Stomach (tissue), 19 donors: ENCODE measurements at places on chromosomes 7 and 10. TPM values are rescaled to one million over a fixed set of nuclear protein-coding genes. Genes with fewer than 3 reads are reported as not detected.

FEZF1 gene
- not detected for polyA plus RNA-seq

- DNase-seq = peak; percentile 95
Observed at GRCh38 chr7:39709768-39710311, 86.5 kb downstream of the RALA start.

GRCh38 chr7:112361154-112361553, 89.1 kb upstream of the IFRD1 start:
- DNase-seq = no peak

GRCh38 chr10:86287110-86287793, 79.3 kb downstream of the GRID1 start:
- peak; percentile 16 for DNase-seq

GRCh38 chr7:141533149-141533949, 17.9 kb upstream of the AGK start:
- DNase-seq = peak; percentile 95

MOGAT3 gene
- not detected for polyA plus RNA-seq

DNA sequence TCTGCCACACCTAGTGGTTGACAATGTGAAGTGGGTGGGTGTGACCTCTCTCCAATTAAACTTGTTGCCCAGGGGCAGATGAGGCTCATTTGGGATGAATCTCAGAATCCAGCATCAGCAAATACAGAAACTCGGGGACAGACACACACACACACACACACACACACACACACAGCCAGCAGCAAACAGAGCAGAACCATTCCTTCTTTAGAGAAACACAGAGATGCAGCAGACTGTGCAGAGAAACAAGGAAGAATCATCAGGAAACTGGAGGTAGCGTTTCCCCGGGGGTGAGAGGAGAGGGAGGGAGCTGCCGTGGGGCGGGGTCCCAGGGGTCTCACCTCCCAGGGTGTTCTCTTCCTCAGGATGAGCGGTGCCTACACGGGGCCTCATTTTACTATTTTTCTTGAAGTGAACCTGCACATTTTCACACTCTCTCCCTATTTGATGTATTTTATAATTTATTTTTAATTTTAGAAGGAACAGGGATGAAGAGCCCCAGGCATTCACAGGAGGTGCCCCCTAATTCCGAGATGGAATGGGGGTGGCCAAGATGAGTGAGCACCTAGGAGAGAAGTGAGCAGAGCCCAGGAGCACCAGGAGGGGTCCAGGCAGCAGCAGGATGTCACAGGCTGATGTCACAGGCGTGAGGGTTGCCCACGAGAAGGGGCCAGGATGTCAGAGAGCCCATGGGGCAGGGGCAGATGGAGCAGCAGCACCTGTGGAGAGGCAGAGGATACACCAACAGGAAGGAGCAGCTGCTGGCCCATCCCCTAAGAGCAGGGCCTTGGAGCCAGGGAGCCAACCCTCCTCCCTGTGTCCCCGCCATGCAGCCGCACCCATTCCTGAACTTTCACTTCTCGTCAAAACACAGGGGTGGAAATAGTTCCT, 85.3 kb upstream of the PPP2R2D start:
- no peak for DNase-seq

GRCh38 chr10:132539431-132539839, 1.8 kb downstream of the INPP5A start:
- peak; percentile 62 for DNase-seq

TMEM140 gene
- polyA plus RNA-seq = 3.0 TPM

DNA sequence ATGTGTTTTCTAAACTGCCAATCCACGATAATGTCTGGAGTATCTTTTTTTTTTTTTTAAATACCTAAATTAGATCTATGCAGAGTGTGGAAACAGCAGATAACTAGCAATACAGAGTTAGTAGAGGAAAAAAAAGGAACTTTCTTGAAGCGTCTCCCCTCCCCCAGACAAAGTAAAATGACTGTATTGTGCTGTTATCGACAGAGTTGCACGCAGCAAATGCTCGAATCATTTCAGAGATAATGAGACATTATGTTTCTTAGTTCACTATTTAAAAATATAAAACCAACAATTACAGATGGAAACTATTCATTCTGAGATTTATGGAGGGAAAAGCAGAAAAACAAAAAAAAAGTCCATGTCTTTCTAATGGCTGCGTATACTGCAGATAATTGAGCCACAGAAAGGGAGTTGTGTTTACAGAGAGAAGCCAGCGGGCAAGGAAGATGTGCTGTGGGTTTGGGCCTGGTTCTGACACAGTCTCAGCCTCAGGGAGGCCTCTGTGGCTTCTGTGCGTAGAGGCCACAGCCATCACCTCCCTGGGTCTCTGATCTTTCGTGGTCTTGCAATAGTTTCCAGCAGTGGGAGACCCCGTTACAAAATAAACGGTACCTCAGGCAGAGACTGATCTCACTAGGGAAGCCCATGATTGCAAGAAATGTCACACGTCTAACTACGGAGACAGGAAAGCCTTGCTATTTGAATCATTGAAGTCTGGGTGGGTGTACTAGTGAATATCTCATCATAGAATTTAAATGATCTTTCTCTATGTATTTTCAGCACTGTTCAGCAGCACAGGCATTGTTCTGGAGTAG, 19.1 kb upstream of the KLF6 start:
- DNase-seq = no peak

CTAGE4 gene
- polyA plus RNA-seq = 1.8 TPM

- DNase-seq = no peak
Observed at GRCh38 chr7:114450431-114450830, 35.8 kb downstream of the FOXP2 start.

GRCh38 chr10:102407425-102408130, 11.0 kb downstream of the PSD start:
- no peak for DNase-seq

DNA sequence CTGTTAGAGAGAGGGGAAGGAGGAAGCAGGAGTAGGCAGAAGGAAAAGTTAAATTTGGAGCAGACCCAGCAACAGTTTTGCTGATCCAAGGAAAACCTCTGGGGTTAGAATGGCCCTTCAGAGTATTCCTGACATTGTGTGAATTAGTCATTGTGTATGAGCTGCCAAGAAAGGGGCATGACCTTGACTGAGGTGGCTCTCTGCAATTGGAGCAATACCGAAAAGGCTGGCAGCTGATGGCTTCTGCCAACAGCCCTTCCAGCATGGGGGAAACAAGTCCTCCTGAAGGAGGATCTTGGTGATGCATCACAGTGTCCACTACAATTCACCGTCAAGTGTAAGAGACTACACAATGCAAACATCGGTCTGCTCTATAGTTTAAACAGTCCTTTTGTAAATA, 20.6 kb upstream of the WASL start:
- peak; percentile 62 for DNase-seq

GRCh38 chr10:88802523-88803285, at the start of gene LIPM:
Gene LIPM (plus strand): TSS chr10:88802730. CDS start chr10:88802897, 167 bp downstream.
- DNase-seq = no peak

H2BK1 gene
- not detected for polyA plus RNA-seq

GRCh38 chr7:90773269-90773668, 177.1 kb downstream of the CDK14 start:
- no peak for DNase-seq

GRCh38 chr7:159068488-159068811, 76.2 kb downstream of the VIPR2 start:
- DNase-seq = no peak

TAS2R5 gene
- 0.92 TPM for polyA plus RNA-seq

DNA sequence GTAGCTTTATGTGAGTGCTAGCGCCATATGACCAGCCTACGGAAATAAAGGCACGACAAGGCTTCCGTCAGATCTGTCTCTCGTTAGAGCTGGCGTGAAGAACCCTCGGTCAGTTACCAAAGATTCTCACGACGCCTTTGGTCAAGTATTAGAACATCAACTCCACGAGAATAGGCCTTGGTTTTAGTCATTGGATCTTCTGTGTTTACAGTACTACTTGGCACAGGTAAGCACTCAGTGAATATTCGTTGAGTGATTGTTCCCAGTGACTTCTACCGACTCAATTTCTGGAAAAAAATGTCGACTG, 316 bp downstream of the RBM48 start:
- DNase-seq = no peak

DGKI gene
- polyA plus RNA-seq = not detected

GRCh38 chr10:68496072-68496471, 24.3 kb upstream of the DNA2 start:
- DNase-seq = no peak

DNA sequence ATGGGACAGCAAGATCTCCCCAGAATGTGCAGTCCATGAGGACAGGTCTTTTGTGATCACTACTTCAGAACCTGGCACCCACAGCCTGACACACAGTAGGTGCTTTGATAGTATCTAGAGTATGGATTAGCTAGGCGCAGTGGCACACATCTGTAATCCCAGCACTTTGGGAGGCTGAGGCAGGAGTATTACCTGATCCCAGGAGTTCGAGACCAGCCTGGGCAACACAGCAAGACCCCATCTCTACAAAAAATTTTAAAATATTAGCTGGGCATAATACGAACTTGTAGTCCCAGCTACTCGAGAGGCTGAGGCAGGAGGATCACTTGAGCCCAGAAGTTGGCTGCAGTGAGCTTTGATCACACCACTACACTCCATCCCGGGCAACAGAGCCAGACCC, 22.3 kb upstream of the ARPC1B start:
- DNase-seq = no peak

DNA sequence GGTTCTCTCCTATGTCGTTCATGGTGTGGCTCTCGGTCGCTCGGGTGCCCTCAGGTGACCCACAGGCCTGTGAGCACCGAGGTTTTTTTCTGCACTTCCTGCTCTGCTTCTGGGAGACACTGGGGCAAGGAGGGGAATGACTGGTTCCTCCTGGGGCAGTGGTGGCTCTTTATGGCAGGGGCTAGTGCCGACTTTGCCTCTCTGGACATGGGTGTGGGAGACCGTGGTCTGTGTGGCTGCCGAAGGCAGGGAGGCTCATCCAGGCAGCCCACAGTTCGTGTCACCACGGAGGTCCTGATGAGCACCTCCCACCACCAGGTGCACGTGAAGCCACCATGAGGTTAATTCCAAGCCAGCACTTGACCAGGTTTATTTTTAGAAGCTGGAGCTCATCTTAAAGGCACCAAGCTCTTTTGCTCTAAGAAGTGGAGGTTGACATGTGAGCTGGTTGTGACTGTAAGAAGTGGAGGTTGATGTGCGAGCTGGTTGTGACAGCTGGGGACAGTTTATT, 24.7 kb upstream of the DPYSL4 start:
- no peak for DNase-seq

MEIG1 gene
- polyA plus RNA-seq = not detected

GCK gene
- 1.4 TPM for polyA plus RNA-seq

GRCh38 chr7:88396295-88396947, 89.7 kb upstream of the STEAP4 start:
- no peak for DNase-seq

GRCh38 chr7:55575733-55576132, 3.4 kb upstream of the VOPP1 start:
- no peak for DNase-seq

- DNase-seq = no peak
Observed at GRCh38 chr10:120819366-120819765, 31.8 kb upstream of the WDR11 start.

DNA sequence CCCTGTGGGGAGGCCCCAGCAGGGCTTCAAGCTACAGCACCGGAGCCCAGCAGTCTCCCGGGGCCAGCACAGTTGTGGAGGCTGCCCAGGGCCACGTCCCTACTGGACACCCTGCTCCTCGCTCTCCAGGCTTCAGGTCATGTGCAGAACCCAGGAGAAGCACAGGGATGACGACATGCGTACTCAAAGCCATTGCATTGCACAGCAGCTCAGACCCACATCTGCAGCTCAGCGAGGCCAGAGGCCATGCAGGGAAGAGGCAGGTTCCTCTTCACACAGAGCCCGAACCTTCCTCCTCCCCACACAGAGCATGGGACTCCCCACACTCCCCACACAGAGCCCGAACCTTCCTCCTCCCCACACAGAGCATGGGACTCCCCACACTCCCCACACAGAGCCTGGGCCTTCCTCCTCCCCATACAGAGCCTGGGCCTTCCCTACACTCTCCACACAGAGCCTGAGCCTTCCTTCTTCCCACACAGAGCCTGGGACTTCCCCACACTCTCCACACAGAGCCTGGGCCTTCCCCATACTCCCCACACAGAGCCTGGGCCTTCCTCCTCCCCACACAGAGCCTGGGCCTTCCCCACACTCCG, 12.3 kb downstream of the CFAP46 start:
- DNase-seq = no peak

- DNase-seq = no peak
Observed at GRCh38 chr7:139744768-139745677, 32.8 kb downstream of the HIPK2 start.

- DNase-seq = no peak
Observed at GRCh38 chr10:43852149-43852548, 203.5 kb upstream of the ZNF32 start.

DNA sequence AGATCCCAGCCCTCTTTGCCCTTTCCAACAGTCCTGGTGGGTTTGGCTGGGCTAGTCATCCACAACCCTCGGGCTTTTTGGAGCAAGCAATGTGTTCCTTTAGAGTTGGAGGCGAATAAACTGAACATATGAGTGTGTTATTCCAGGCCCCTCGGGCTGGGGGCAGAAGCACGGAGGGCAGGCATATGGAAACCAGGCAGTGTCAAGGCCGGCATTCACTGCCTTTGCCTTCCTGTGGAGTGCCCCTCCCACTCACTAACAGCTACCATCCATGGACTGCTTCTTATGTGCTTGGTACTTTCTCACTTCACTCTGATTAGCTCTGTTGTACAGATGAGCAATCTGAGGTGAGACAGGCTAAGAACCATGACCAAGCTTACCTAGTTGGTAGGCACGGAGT, 53.9 kb upstream of the EFCAB10 start:
- DNase-seq = no peak

HHEX gene
- 3.8 TPM for polyA plus RNA-seq

DNA sequence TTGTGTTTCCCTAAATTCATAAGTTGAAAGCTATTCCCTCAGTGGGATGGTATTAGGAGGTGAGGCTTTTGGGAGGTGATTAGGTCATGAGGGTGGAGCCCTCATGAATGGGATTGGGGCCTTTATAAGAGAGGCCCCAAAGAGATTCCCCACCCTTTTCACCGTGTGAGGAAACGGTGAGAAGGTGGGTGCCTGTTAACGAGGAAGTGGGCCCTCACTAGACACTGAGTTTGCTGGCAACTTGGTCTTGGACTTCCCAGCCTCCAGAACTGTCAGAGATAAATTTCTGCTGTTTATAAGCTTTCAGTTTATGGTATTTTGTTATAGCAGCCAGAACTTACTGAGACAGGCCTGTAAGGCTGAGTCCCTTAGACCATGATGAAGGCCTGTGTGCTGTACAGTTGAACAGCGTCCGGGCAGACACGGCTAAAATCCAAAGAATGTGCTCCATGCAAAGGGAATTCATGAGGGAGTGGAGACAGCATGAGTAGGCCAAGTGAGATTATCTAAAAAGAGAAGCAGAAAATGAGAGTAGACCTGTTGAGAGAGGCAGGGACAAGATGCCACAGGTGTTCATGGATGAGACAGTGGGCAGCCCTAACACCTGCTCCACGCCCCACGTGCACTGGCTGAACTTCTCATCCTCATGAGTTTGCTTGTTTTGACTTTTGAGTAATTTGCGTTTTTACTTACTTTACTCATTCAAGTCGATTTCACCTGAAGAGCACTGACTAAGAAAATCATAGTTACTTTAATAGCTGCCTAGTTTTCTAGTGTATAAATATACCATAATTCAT, 66.9 kb upstream of the SFMBT2 start:
- DNase-seq = no peak
